ENCODE measurements at places on chromosomes 4 and X.

DNA sequence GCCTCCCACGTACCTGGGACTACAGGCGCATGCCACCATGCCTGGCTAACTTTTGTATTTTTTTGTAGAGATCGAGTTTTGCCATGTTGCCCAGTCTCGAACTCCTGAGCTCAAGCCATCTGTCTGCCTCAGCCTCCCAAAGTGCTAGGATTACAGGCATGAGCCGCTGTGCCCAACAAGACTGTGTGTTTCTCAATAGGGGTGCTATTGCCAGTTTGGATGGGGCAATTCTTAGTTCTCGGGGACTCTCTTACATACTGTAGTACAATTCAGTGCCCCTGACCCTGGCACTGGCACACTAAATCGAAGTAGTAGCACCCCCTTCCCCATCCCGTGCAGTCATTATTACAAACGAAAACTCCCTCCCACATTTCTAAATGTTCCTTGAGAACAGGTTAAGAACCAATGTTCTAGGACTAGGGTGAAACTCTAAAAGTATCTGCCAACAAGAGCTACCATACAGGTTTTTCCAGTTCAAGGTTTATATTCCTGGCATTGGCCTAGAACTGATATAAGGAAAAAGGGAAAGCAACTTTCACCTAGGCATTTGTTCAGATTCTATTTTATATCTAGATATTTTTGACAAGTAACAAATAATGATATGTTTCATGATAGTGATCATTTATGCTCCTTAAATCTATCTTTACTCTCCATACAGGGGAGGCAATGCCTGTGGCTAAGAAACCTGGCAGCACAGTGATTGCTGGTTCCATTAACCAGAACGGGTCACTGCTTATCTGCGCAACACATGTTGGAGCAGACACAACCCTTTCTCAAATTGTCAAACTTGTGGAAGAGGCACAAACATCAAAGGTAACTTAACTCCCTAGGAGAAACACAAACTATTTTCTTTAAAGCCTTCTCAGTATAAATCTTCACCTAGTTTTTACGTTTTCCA is 50.4 kb upstream of the PGAM4 start:
- DNase-seq, result no peak

DNA sequence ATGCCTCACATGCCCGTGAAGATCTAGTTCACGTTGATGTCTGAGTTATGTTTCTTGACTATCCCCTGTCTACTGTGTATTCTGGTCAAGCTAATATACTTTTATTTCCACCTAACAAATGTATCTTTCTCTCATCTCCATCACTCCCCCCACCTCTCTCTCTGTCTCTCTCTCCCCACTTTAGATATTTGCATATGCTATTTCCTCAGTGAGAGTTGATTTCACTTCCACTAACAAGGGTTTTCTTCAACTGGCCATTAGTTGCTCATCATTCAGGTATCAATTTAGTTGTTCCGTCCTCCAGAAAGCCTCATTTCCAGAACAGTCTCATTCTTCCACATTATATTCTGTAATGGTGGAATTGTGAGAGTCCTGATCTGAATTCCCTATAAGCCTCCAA is 1777.8 kb upstream of the TENM3 start:
- no peak for DNase-seq

GRCh38 chr4:160319221-160319867 is 1216.5 kb downstream of the RAPGEF2 start:
- DNase-seq, result no peak

GRCh38 chr4:188647820-188648370 is 508.7 kb downstream of the TRIML1 start:
- no peak for DNase-seq

GRCh38 chrX:155035688-155036087 is 9.0 kb downstream of the FUNDC2 start:
- DNase-seq, result no peak

DNA sequence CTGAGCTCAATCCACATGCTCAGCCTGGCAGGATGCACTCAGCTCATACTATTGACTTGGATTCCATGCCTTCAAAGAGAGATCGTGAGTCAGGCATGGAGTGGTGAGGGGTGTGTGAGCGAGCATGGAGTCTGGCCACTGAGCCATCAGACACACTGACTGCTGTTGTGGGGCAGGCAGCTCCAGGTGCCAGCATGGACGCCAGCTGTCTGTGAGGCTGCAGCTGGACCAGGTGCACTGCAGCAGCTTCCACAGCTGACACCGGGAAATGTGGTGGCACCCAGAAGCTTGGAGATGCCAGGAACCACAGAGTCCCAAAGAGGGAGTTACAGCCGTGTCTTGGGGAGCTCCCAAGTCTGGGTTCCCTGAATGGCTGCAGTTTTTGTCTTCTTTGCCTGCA is 1026.4 kb upstream of the ADGRL3 start:
- DNase-seq, result no peak

GRCh38 chr4:89820010-89820409 is 17.0 kb downstream of the SNCA start:
- no peak for DNase-seq

All from activated naive CD4-positive, alpha-beta T cell (primary cell).